ENCODE measurements at places on chromosomes 1 and 21. TPM values are rescaled to one million over a fixed set of nuclear protein-coding genes. Genes with fewer than 3 reads are reported as not detected.

Gene OR14K1
- total RNA-seq: not detected

Gene SPRR1A
- not detected for total RNA-seq

Gene TSTD1
- 29.8 TPM for total RNA-seq

Gene CFAP141
- total RNA-seq: not detected

Gene PRDM15
- total RNA-seq: 4.3 TPM

DNA sequence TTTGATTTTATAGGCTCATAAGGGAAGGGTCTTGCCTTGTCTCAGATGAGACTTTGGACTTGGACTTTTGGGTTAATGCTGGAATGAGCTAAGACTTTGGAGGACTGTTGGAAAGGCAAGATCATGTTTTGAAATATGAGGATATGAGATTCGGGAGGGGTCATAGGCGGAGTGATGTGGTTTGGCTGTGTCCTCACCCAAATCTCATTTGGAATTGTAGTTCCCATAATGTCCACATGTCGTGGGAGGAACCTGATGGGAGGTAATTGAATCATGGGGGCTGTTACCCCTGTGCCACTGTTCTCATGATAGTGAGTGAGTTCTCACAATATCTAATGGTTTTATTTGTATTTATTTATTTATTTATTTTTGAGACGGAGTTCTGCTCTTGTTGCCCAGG is 6.9 kb upstream of the CSDE1 start:
- DNase-seq: no peak

DNA sequence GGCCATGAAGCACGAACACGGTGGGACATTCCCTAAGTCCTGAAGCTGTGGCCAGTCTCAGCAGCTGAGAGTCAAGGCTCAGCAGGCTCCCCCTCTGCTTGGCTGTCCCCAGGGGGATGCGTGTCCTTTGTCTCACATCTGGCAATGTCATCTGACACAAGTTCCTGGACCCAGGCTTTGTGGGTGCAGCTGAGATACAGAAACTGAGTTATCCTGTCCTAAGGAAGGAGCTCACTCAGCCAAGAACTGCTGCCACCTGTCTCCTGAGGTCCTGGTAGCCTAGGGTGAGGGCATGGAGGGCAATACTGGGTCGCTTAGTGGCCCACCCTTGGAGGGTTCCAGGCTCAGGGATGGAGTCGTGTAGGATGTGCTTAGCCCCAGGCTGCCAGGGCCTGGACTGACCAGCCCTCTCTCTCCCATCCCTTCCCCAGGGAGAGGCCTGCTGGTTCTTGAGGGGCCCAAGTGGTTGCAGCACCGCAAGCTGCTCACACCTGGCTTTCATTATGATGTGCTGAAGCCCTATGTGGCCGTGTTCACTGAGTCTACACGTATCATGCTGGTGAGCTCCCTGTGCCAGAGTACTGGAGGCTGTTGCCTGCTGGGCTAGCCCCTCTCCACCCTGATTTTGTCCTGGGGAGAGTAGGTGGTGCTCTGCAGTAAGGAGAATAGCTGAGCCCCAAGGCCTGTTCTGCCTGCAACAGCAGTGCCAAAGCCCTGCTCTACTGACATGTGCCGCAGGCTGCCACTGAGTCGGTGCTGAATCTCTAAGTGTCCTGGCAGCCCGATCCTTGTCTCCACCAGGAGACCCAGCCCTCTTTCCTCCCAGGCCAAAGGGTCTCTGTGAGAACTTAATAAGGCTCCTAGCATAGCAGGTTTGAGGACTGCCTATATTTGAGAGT is 13.5 kb downstream of the CYP4B1 start:
- DNase-seq: no peak

DNA sequence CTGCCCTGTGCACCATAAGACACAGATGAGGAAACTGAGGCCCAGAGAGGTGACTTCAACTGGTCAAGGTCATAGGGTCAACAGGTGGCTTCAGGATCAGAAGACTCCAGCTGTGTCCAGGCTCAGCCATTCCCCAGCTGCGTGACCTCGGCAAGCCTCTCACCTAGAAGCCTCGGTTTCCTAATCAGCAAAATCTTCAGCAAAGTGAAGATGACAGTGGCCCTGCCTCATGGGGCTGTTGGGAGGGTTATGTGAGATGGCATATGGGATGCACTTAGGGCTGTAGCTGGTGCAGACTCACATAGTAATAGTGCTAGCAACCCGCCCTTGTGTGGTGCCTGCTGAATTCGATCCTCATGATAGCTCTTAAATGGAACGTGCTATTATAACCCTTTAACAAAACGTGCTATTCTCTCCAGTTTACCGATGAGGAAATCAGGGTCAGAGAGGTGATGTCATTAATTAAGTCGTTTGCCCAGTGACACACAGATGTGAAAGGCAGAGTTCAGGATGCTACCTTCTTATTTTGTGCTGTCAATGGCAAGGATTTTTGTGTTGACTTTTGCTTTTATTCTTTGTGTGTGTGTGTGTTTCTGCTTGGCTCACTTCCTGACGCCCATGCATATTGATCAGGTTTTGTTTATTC is 472.9 kb downstream of the MATN1 start:
- DNase-seq: no peak

- DNase-seq: no peak
Measured at GRCh38 chr1:11455967-11456570, 22.9 kb upstream of the DISP3 start.

DNA sequence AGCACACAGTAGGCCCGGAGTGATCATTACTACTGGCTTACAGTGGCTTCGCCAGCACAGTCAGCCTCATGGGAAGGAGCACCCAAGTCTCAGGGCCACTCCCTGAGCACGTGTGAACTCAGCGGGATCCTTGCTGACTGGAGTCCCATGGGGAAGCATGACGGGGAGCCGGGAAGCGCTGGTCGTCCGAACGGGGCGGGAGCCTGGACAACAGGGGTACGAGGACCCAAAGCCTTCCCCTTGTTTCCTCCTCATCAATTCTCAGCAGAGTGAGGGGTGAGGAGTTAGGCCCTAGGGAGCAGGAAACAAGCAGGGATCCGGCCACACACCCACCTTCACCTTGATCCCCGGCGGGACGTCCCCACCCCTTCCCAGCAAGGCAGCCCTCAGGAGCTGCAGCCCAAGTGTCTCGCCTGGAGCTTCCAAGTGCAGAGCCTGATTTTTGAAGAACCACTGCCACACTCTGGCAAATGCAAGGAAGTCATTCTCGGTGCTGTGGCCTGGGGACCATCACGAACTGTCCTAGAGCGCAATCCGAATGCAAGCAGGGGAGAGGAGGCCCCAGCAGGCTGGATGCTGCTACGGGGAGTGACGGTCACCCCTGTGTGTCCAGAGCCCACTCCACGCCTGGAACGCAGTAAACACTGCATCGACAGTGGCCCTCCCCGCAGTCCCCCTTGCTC is 35.5 kb downstream of the TOMM20 start:
- no peak for DNase-seq

DNA sequence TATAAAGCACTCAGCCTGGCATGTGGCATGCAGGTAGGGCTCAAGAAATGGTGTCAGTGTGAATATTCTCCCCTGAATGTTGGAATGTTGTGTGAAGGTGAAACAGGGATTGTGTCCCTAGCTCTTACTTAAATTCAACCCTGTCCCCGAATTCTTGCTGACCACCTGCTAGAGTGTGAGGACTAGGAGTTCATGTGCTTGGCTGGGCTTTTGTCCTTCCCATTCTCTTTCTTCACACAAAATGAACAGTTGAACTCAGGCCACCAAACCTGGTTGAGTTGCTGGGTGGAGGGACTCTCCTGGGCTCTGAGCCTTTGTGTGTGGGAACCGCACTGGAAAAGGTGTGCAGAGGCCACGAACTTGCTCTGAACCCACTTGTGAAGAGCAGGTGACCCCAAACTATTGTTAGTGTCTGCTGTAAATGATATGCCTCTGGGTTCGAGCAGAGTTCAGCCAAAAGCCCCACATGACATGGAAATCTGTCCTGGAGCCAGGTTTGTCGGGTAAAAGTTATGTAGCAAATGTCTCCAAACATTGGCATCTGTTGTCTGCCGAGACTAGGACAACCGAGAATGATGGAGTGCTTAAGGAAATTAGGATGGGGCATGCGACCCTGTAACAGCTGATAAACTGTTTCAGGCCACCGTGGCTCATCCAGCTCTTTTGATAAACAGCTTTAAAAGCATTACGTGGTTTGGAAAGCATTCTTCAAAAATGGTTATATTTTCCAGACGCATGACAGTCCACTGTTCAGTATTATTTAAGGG is 144.2 kb downstream of the DHRS3 start:
- no peak for DNase-seq

DNA sequence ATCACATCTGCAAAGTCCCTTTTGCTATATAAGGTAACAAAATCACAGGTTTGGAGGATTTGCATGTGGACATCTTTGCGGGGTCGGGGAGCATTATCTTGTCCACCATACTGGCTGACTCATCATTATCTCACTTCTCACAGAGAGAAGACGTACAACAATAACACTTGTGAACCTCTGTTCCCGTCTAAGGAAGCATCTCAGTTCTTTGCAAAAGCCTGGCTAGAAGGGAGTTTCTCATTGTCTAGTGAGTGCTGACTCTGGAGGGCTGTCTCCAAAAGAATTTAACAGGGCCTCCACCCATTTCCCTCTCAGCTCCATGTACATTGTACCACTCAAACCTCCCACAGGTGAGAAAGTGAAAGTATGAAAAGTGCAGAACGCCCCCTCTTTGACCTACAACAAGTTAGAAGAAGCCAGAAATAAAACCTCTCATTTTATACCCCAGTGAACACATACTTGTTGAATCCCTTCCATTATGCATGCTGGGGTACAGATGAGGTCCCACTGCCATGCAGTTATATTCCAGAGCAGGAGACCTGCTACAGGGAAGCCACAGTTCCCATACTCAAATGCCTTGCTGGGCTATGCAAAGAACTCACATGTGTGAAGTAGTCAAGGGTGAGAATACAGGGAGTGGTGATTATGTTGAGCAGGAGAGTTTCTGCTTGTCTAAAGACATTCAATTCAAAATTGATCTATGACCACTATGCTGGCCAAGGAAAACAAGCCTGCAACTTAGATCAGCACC is 121.7 kb upstream of the PRDX6 start:
- no peak for DNase-seq

GRCh38 chr1:232047473-232047872 is 420.9 kb downstream of the DISC1 start:
- DNase-seq: peak; percentile 7
